ENCODE measurements at places on chromosomes 13 and 19.

GRCh38 chr19:2060884-2061494 is 9.9 kb upstream of the MKNK2 start:
- DNase-seq, result no peak

DNA sequence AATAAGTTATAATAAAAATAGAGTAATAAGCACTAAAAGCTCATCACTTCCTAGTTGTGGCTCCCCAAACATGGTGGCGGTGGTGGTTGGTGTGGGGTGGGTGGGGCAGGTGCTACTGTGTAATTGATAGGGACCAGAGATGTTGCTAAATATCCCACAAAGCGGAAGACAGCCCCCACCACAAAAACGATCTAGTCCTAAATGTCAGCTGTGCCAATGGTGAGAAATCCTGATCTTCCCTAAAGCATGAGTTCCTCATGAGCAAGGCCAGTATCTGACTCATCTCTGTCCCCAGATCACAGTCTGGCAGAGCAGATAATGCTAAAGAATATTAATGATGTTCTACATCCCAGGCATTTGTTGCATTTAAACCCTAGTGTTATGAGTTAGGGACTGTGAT is 1.9 kb upstream of the EDDM13 start:
- no peak for DNase-seq

DNA sequence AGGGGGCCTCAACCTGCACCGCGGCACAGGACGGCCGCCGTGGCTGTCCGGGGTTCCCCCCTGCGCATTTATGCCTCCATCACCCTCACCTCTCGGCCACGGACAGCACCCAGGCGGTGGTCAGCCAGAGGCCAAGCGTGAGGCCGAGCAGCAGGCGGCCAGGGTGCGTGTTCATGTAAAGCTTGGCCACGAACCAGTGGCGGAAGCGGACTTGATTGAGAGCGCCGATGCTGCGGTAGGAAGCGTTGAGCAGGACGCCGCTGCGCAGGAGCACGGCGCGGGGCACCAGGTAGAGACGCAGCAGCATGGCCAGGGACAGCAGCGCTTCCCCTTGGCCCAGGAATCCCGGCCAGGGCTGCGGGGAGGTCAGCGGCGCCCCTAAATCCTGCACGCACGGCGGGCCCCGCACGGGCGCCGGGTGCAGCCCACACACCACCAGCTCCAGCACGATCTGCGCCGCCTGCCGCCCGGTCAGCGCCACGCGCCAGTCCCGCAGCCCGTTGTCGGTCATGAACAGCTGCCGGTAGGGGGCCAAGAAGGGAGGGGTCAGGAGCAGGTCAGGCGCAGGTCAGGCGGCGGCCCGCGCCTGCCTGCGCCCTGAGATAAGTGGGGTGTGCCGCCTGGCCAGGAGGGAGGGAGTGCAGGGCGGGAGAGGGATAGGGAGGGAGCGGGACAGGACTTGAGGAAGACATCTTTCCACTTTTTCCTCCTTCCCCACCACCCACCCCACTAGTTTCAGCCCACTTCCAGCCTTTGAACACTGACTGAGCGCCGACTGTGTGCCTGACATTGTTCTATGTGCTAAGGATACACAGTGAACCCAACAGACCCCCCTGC is 6.5 kb downstream of the KCNN4 start:
- no peak for DNase-seq

DNA sequence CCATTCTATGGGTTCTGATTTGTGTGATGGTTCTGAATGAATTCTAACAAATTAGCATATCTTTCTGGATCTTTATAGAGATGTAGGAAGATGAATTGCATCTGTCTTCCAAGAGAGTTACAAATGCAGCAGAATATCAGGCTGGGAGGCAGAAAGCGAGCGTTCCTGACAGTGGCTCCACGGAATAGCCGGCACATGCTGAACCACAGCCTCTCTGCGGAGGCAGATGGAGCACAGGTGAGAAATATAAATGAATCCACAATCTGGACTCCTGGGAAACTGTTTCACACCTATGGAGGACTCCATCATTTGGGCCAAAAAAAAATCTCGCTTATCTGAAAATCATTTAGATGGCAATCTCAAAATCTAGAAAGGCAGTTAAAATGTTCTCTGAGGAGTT is 34.5 kb upstream of the WASF3 start:
- DNase-seq, result no peak

DNA sequence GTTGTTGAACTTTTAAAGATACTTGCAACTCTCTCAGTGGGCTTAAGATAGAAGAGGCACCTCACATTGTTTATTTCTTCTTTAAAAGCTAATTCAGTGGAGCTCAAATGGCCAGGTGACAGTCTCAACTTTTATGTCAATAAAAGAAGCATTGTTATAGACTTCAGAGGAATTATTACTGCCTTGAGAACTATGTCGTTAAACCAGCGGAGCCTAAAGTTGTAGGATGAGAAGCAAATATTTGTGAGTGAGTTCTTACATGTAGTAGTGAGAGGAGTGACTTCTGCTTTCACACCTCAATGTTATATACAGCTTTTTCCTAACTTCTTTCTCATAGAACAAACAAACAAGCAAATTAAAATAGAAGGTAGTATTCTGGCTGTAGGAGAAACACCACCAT is 31.2 kb upstream of the DGKH start:
- DNase-seq, result no peak

GRCh38 chr13:88979465-88980175 is 1308.4 kb downstream of the SLITRK5 start:
- DNase-seq, result no peak

DNA sequence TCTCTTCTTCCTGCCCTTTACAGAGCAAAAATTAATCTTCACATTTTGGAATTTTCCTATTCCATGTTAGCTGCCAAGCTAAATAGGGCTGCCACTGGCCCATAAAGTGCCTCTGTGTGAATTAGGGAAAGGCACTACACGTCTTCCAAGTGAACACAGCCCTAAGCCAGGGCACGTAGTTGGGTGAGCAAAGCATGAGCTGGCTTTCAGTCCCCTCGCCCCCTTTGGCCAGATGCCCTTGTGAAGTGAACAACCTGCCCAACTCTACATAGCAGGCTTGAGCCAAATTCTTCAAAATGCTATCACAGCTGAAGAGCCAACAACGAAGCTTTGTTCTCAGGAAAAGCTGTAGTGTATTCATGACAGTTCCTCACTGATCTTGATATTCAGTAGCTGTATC is 213.1 kb downstream of the OXGR1 start:
- DNase-seq, result no peak

DNA sequence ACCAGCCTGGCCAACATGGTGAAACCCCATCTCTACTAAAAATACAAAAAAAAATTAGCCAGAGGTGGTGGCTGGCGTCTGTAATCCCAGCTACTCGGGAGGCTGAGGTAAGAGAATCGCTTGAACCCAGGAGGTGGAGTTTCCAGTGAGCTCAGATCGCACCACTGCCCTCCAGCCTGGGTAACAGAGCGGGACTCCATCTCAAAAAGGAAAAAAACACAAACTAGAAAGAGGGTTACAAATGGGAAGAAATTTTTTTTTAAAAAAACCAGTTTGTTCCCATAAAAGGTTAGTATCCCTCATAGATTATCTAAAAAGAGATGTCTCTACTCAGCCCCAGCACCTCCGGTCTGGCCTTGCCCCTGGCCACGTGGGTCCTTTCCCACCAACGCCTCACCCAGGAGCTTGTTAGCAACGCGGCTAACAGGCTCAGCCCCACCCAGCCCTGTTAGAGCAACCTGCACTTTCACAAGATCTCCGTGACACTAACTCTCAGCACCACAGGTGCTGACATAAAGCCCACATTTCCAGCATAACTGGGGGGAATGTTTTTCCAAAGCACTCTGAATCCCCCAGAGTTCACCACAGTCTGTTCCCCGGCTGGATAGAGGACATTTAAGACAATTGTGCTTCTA is 4.3 kb downstream of the DMKN start:
- DNase-seq, result peak; percentile 75

DNA sequence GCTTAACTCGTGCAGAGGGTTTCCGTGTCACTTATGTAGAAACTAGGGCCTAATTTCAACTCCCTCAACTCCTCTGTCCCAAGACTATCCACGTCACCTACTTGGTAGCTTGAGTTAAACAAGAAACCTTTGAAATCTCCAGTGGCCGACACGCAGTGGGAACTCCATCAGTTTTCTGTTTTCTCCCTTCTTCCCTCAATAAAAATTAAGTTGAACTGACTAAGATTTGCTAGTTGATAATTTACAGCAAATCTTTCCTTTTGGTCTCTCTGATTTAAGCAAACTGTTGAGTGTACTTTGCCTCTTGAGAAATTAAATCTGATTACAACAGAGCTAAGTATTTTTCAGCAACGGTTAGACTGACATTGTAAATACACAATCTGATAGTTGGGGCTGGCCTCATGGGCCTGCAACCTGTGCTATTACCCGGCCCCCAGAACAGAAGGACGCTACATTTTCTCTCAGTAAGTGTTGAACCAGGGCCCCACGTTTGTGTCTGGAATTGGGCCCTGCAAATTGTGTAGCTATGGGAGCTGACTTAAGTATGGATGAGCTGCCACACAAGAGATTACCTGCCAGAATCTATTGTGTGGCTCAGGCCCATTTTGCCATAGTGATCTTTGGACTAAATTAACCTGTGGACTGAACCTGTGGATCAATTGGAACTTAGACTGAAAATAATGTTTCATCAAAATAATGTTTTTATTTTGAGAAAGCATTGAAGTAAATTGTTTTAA is 708 bp upstream of the ESD start:
- no peak for DNase-seq

- no peak for DNase-seq
Observed at GRCh38 chr13:69921156-69921555, 186.5 kb upstream of the ATXN8OS start.

DNA sequence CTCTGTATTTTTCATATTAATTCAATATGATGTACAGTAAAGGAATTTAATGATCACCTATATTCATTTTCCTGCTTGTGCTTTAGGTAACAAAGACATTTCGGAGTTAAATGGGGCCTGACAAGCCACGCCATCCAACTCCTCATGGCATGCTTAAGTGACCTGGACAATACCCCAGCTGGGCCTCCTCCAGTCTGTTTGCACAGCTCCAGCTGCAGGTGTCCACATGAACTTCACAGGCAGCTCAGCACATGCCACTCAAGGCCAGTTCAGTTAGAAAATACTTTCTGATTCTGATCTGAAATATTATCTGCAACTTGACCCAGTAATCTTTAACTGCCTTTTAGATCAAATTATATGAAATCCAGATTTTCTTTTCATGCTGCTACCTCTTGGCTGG is 89.6 kb upstream of the SLC15A1 start:
- no peak for DNase-seq

DNA sequence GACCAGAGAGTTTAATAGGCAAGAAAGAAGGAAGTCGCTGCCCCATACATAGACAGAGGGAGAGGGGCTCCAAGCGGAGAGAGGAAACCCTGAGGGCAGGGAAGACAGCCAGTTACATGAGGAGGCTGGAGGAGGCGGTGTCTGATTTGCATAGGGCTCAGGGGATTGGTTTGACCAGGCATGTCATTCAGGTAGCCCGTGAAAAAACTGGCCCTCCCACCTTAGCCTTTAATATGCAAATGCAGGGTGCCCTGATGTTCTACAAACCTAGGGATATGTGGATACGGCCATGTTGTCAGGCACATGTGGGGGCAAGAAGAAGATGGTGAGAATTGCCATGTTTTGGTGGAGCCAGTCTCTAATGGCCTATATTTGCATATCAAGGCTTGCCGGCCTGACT is 1461.6 kb downstream of the PCDH9 start:
- DNase-seq, result no peak

DNA sequence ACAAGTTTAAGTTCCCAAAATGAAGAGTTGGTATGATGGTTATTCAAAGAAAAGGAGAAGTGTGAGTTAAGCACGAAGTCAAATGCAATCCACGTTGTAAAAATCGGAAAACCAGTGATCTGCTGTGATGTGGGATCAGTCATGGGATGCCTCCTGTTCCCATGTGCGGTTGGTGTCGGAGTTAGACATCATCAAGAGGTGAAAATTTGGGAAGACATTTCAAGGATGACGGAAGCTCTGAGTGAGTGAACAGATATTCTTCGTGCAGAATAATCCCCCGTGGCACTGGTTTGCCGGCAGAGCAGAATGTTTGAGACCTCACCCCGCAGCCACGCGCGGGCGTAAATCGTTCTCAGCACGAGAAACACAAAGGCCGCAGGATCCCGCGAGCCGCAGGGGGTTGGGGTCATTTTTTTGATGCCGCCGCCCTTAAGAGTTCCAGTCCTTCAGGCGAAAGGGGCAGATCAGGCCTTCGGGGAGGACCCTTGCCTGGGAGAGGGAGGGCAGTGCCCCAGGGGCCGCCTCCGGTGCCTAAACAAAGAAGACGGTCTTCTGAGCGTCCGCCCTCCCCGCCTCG is 13.7 kb upstream of the SOX1 start:
- DNase-seq, result no peak

- no peak for DNase-seq
Observed at GRCh38 chr13:76792731-76793347, 93.4 kb downstream of the KCTD12 start.

GRCh38 chr13:30904043-30904442 is 2.0 kb upstream of the MEDAG start:
- DNase-seq, result no peak

- no peak for DNase-seq
Observed at GRCh38 chr13:82011355-82011754, 1670.4 kb upstream of the SPRY2 start.

DNA sequence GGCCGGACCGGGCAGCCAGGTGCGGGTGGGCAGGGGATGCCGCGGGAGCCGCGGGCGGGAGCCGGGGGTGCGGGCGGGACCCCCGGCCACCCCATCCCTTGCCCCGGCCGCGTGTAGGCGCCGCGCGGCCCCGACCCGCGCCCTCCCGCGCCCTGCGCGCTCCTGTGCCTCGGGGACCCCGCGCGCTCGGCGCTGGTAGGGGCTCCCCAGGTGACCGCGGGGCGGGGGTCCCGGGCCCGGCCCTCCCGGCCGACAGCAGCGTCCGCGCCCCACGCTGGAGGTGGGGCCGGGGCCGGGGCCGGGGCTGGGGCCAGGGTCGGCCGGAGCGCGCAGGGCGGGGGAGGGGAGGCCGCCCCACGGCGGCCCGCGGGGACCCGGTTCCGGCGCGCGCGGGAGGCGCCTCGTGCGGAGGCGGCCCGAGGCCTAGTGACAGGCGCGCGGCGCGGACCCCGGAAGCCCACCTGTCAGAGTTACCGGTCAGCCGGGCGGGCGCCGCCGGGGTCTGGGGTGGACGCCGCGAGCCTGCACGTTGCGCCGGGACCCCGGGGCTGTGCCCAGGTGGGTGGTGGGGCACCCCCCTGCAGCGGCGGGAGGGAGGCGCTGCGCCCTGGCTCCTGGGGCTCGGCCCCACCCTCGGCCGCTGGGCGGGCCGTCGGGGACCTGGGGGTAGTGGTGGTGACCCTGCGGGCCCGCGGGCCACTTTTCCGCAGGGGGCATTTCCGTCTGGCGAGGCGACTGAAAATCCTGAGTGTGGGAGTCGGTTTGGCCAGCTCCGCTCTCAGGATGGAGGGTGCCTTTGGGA is 518 bp downstream of the TFDP1 start:
- peak; percentile 66 for DNase-seq

DNA sequence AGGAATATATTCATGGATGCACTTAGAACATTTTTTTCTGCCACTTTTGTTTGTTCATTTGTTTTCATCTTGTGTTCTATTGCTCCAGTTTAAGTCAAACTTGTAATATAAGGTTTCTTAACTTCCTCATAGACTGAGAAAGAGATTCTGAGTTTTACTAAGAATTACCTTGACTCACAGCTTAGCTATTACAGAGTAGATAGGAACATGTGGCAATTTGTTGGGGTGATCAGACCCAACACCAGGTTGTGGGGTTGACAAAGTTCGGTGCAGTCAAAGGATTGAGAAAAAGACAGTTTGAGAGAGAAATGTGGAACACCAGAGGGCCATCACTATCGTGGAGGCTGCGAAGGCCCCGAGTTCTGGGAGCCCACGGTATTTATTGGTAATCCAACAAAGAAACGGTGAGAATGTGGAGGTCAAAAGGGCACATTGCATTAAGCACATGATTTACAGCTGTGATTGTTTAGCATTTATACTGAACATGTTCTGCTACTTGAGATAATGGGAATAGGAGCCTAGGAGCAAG is 2526.0 kb downstream of the PCDH9 start:
- no peak for DNase-seq

Measured in activated effector memory CD4-positive, alpha-beta T cell treated with anti-CD3 and anti-CD28 coated beads, Interleukin-2, amount 50 U/mL, for 16 hours (primary cell).